NB4 (cell line): ENCODE measurements at places on chromosomes 11 and 22.

DNA sequence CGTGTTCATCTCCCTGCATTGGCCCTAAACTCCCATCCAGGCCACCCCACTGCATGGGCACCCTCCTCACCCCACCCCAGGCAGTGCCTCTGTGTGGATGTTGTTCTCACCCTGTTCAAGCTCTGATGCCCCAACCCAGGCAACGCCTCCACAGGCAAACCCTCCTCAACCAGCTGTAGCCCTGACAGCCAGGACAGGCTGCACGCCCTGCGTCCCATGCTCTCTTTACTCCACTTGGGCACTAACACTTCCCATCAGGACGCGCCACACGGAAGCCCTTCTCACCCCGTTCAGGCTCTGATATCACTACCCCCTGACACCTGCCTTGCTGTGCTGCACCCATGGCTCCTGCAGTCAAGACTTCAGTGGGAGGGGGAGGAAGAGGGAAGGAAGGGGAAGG lies 47.9 kb downstream of the KCNJ1 start:
- no peak for DNase-seq

GRCh38 chr11:69684651-69685050 lies 9.5 kb upstream of the LTO1 start:
- DNase-seq, result no peak

GRCh38 chr11:26137651-26138050 lies 194.3 kb upstream of the ANO3 start:
- DNase-seq, result no peak

DNA sequence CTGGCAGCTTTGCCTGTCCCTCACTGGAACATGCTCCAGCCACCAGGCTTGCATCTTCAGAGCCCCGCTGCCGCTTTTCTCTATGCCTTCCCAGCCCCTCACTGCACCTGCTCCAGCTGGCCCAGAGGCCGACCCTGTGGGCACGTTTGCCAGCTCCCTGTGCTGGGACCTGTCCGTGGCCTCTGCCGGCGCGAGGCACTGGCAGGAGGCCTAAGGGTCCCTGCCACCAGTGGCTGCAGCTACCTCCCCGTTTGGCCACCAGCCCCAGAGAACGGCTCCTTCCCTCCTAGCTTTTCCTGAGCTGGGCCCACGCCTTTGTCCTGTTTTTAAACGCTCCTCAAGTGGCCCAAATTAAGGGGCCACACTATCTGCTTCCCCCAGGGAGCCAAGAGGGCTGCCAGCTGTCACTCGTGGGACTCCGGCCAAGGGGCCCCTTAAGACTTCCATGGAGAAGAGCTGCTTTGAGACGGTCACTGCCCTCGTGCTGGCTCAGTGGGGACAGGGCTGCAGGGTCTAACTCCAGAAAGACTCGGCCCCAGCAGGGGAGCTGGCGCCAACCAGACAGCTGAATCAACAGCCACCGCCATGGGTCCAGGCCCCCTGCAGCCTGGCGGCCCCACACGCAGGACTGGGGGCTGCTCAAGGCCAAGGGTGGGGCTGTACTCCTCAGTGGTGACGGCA lies 24.6 kb upstream of the WNT7B start:
- DNase-seq, result no peak

DNA sequence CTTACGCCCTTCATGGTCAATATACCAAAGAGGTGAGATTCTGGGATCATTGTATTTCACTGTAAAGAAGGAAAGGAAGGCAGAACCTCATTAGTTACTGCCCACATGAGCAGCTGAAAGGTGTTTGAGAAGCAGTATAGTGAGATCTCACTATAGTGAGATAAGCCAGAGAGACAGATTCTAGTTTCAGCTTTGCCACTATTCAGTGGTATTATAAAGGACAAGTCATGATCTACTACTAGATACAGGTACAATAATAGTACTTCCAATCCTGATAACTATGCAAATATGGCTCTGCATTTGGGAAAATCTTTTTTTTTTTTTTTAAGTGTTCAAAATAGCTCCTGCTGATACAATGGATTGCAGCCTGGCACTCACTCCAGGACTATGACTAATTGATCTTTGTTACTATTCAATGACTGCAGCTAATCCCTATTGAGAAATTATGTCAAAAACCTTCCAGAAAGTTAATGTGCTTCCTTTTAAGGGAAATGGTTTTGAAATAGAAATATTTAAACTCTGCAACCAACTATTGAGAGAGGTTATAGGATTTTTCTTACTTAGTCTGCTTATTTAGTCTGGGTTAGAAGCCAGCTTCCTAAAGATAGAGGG lies 8.3 kb upstream of the DLAT start:
- peak; percentile 23 for DNase-seq

- DNase-seq, result no peak
Observed at GRCh38 chr22:23386822-23387580, 193.1 kb downstream of the IGLL1 start.

DNA sequence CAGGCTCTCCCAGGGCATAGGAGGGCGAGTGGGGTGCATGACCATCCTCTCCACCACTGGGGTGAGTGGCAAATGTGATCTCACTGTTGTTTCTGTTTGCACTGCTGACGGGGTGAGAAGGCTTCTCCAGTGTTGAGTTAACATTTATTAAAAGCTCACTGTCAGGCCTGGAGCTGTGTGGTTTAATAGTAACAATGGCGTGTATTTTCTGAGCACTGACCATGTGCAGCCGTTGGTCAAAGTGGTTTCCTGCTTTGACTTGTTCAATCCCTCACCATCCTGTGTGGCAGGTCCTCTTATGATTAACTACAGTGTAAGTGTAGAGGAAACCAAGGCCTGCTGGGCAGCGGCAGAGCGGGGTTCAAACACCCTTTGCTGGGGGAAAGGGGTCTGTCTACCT lies 4.4 kb downstream of the A4GALT start:
- peak; percentile 31 for DNase-seq

DNA sequence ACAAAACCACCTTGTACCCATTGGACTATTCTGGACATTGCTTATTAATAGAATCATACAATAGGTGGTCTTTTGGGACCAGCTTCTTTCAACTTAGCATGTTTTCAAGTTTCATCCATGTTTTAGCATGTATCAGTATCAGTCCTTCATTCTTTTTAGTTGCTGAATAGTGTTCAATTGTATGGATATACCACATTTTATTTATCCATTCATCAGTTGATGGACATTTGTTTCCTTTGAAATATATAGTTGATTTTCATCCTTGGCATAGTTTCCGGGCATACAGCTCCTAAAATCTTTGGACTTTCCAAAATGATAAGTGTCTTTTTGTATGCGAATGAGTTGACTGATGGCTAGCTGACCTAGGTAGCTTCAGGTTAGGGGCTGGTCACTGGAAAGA lies 12.2 kb downstream of the PPP6R3 start:
- no peak for DNase-seq

GRCh38 chr11:13214276-13214675 lies 63.3 kb upstream of the BMAL1 start:
- no peak for DNase-seq

DNA sequence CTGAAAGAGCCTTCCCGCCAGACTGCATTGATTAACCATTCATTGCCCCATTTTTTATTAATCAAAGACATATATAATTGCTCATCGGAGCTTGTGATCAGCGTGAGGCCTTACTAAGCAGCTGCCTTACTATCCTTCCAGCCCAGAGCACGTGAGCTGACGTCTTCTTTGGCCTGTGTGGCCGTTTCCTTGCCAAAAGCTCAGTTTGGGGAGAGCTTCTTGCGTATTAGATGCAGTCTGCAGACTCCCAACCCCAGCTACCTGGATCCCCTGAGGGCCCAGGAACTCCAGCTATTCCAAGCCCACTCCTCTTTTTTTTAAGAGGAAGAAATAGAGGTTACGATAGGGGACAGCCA lies 784 bp upstream of the SLC43A3 start:
- no peak for DNase-seq

DNA sequence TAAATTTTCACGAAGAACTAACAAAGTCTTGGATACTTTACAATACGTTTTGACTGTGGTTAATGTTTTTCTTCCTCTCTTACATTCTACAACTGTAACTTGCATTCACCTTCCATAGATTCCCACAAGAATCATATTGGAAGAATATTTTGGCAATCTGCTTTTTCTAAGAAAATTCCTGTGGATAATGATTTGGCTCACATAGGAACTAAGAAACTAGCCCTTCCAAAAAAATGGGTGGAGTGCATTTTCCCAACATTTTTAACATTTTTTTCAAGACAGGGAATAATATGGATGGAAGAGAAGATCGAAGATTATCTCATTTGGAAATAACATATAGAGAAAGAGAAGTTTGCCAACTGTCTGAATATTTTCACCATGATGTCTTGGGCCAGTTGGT lies 256.9 kb upstream of the POU2AF2 start:
- no peak for DNase-seq

- DNase-seq, result no peak
Observed at GRCh38 chr11:35420371-35420770, 1.0 kb upstream of the SLC1A2 start.

- DNase-seq, result peak; percentile 64
Observed at GRCh38 chr22:42560781-42561180, 7.0 kb downstream of the SERHL2 start.

DNA sequence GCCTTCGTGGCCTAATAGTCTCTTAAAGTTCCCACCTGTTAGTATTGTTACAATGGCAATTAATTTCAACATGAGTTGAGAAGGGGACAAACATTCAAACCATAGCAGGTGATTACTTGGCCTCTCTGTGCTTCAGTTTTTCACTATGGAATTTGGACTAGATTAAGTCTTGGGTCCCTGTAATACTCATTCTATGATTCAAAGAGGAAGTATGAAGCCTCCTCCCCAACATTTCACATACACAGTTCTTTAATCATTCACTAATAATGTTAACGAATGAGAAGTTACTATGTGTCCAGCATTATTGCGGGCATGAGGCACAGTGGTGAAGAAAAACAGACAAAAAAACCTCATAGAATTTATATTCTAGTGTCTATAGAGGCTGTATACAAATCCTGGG lies 19.9 kb upstream of the USP47 start:
- no peak for DNase-seq

DNA sequence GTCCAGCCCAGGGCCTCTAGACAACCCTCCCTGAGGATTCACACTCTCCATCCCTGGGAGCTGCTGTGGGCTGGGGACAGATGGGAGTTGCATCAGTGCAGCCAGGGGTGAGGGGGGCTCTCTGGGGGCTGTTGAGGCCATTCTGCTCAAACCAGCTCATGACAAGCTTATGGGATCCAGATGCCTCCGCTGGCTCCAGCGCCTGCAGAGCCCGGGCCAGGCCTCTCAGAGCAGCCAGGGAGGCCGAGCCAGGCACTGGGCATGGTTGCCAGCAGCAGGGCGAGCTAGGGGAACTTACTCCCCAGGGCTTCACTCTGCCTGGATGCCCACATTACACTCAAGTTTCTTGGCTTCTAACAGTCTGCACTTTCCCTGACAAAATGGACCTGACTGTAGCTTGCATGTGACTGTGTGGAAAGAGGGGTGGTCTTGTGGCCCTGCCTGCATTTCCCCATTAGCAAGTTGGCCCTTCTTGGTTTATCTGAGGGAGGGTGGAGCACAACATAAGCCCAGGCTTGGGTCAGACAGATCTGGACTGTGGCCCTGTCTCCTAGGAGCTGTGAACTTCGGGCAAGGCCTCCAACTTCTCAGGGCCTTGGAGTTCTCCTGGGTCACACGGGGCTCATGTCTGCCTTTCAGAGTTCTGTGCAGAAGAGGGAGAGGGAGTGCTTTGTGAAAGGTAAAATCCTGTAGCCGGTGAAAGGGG lies 34.5 kb upstream of the CYB5R3 start:
- DNase-seq, result no peak

GRCh38 chr22:44026630-44027511 lies 2.8 kb downstream of the PARVB start:
- DNase-seq, result peak; percentile 91

GRCh38 chr22:26398741-26399153 lies 30.3 kb upstream of the ASPHD2 start:
- DNase-seq, result peak; percentile 70

GRCh38 chr22:25159028-25159427 lies 40.6 kb upstream of the CRYBB3 start:
- peak; percentile 28 for DNase-seq

- DNase-seq, result no peak
Observed at GRCh38 chr11:2862395-2863275, 22.9 kb downstream of the CDKN1C start.

- no peak for DNase-seq
Observed at GRCh38 chr11:115220423-115220822, 283.8 kb downstream of the CADM1 start.

DNA sequence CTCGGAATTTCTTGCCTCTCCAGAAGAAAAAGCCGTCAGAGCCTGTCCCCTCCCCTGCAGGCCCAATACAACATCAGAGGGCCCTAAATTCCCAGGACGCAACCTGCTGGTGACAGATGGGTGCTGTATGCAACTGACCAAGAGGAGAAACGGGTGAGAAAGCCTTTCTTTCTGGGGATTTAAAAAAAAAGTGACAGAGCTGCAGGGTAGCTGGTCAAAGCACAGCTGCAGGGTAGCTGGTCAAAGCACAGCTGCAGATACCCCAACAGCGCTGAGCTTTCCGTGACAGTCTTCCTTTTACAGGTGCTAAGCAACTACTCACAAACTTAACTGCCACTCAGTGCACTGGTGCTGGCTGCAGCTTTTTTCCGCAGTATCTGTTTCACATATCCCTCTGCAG lies 17.8 kb downstream of the AP1B1 start:
- DNase-seq, result no peak

- DNase-seq, result no peak
Observed at GRCh38 chr11:17633987-17634775, 85.2 kb upstream of the MYOD1 start.

GRCh38 chr11:1640076-1640946 lies 10.7 kb downstream of the KRTAP5-5 start:
- DNase-seq, result peak; percentile 27

GRCh38 chr11:67165623-67166022 lies 46.6 kb downstream of the KDM2A start:
- DNase-seq, result no peak

GRCh38 chr11:75996523-75997442 lies 181.8 kb downstream of the UVRAG start:
- no peak for DNase-seq

DNA sequence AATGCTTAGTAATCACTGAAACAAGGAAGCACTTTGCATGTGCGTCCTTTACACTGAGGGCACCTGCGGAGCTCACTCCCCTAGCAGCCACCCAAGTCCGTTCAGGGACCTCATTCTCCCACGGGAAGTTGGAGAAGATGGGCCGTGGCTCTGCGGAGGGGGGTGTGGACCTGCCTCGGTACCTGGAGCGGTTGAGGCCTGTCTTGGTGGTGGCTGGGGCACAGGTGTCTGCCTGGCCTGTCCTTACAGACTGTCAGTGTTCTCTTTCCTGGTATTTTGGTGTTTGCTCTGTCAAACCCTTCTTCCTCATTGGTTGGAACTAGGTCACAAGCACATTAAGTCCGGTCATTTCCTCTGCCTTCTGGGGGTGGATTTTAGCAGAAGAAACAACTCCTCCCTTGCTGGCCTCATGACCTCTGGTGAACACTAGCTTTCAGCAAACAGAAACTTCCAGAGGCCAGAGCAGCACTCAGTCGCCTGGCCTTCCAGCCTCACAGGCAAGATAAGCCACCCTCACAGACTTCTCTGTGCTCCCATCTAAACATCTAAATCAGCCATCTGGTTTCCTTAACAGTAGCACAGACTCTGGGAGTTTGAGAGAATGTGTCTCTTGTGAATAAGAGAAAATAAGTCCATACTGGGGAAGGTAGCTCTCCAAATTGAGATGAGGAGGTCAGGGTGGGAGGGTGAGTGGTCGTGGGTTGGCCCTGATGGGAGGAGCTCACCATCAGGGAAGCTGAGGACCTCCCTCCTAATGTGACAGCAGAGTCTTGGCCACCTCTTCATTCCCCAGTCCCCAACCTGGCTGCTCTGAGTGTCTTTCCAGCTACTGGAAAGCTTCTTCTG lies 8.6 kb downstream of the SNAP29 start:
- peak; percentile 25 for DNase-seq
